Cerebellum (tissue), 4 donors: ENCODE measurements at places on chromosomes 6 and 20. TPM values are rescaled to one million over a fixed set of nuclear protein-coding genes. Genes with fewer than 3 reads are reported as not detected.

GRCh38 chr6:11215773-11216172, 16.7 kb downstream of the NEDD9 start:
- DNase-seq: no peak

DNA sequence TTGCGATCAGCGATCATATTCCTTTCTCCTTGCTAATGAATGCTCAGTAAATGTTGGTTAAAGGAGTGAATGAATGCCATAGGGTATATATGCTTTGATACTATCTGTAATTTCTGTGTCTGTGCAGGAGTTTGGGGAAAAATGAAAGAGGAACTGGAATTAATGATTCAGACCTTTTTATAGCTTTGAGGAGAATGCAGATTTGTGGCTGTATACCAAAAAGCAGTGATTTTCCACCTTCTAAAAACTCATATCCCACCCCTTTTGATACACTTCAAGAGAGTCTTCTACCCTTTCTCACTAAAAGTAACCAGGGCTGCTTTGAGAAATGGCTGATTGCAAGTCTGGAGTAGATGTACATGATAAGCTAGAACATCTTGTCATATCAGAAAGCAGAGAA, 26.6 kb upstream of the SUMO4 start:
- no peak for DNase-seq

GRCh38 chr6:149680503-149680902, 32.0 kb upstream of the KATNA1 start:
- no peak for DNase-seq

The NUP43 gene
- total RNA-seq: 25.4 TPM

DNA sequence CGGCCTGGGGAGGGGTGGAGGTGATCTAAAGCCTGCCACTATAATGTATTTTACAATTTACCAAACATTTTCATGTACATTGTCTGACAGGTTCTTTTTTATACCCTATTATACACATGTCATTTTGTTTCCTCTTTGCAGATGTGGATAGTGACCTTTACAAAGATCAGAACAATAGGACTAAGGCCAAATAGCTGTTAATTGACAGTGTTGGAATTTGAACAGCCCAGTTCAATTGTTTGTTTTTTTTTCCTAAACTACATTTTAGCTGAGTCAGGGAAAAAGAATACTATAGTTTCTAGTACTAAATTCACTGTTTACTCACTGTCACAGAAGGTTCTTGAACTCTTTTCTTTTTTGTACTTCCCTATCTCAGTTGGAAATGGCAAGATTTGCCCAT, 40.2 kb downstream of the PGM3 start:
- no peak for DNase-seq

DNA sequence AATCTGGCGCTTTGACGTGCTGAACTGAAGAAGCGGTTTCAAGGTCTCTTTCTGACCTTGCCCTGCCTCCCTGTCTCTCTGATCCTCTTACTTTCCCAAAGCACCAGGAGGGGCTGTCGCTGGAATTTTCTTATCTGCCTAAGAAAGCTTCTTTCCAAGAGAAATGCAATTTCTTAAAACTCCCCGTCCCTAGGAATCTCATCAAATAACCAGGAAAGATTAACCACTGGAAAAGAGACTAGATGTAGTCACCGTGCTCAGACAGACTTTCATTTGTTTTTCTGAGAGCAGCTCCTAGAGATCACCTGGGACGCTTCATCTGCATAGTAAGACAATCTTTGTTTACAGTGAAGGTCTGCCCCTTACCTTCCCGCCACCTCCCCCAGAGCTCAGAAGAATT, 38.6 kb downstream of the PDYN start:
- DNase-seq: no peak

DNA sequence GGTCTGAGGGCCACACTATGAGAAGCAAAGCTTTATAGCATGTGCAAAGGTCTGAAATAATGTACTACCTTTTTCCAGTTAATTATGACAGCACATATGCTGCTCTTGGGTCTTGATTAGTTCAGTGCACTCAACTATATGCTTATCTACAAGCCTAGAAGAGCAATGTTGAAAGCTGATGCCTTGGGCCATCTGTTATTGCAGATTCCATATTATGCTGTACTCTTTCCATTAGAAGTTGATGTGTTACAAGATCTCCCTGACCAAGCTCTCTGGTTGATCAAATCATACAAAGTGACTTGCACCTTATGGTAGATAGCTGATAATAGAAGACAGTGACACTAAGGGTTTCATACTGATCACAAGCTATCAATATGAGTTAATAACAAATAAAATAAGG, 327.3 kb downstream of the FRK start:
- no peak for DNase-seq

The ADGRF4 gene
- total RNA-seq: 0.18 TPM

DNA sequence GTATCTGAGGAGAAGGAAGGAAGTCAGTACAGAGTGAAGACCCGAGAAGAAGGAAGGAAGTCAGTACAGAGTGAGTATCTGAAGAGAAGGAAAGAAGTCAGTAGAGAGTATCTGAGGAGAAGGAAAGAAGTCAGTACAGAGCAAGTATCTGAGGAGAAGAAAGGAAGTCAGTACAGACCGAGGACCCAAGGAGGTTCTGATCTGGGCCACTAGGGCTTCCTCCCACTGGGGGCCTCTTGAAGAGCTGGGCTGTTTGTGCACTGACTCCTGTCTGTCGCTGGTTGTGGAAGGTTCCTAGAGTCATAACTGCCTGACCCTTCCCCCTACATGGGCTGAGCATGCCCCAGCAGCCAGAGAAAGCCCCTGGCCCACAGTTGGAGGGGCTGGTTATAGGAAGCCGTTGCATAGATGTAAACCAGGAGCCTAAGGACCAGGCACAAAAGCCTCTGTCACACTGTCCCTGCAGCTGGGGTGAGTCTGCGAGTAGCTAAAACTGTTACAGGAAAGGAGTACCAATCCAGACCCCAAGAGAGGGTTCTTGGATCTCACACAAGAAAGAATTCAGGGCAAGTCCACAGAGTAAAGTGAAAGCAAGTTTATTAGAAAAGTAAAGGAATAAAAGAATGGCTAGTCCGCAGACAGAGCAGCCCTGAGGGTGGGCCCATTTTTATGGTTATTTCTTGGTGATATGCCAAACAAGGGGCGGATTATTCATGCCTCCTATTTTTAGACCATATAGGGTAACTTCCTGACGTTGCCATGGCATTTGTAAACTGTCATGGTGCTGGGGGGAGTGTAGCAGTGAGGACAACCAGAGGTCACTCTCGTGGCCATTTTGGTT, 395.9 kb downstream of the PREX1 start:
- DNase-seq: no peak

The BPIFA1 gene
- not detected for total RNA-seq

The PI3 gene
- total RNA-seq: not detected

The GTF3C6 gene
- 30.2 TPM for total RNA-seq

The HRH3 gene
- total RNA-seq: 1.7 TPM

DNA sequence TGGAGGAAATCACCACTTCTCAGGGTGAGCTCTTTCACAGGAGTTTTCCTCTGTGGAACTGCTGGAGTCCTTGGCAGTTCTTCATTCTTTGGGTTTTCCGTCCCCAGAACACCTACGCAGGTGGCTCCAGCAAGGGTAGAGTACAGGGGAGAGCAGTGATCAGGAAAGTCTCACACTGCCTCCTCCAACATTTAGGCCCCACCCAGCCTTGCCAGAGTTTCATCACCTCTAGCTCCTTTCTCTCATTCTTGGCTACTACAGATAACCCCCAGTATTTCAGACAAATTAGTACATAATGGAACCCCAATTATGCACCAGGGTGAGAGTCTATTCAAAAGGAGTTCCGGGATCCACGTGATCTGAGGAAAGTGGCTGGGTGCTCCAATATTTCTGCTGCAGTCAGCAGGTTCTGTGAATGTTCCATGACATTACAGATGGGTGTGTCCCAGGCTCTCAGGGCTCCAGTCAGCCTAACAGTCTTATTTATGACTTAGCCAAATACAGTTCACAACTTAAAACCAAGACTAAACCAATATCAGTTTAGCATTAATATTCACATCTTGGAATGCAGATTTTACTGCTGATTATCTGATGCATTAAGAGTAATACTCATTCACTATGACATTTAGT, 44.6 kb downstream of the GPR63 start:
- DNase-seq: no peak

- no peak for DNase-seq
Measured at GRCh38 chr6:56992703-56993102, 37.8 kb downstream of the BEND6 start.

DNA sequence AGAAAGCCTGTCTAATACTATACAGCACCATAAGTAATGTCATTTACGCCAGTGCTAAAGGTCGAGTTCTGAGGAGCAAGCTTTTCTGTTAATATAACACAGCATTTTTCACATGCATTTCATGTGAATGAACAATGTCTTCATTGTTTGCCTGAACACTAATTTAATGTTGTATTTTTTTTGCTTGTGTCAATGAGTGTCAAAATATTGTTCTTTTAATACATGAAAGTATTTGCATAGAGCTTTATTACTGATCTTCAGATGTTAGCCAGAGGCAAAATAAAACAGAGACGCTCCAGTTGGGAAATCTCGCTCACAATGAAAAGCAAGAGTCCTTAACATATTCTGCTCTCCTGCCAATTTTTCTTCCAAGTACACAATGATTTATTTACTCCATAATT, 151.8 kb downstream of the FOXC1 start:
- no peak for DNase-seq

The FERMT1 gene
- 1.1 TPM for total RNA-seq

The ADGB gene
- total RNA-seq: 0.36 TPM

- DNase-seq: no peak
Measured at GRCh38 chr20:35564905-35565304, 23.0 kb downstream of the ERGIC3 start.

DNA sequence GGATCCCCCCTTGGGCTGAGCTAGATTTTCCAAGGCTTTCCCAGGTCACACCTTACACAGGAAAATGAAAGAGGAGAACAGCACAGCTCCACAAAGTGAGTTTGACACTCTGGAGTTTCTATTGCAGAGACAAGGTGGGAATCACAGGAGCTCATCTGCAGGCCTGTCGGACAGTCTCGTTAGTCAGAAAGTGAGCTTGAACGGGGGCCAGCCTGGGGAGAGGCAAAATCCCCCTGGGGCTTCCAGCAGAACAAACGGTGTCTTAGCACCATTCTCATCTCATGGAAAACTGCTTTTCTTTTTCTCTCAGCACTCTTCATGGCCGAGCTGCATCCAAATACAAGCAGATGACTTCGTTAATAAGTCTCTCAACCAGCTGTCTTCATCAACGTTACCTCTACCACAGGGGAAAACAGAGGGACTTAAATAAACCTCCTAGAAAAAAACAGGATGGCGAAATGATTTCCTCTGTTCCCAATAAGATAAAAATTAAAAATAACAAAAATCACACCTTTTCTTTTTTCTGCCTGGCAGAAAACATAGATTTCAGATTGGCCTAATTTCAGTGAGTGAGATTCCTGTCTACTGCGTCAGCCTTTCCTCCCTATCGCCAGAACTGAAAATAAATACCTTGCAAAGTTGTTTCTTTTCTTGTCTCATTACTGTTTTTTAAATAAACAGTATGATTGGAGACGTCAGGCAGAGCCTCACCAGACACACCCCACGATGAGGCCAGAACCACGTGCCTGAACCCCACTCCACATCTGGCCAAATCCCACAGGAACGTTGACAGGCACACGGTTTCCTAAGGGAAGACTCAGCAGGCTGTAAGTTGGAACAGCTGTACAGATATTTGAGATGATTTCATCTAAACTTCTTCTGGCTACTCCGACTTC, 219.0 kb downstream of the TTLL2 start:
- no peak for DNase-seq

DNA sequence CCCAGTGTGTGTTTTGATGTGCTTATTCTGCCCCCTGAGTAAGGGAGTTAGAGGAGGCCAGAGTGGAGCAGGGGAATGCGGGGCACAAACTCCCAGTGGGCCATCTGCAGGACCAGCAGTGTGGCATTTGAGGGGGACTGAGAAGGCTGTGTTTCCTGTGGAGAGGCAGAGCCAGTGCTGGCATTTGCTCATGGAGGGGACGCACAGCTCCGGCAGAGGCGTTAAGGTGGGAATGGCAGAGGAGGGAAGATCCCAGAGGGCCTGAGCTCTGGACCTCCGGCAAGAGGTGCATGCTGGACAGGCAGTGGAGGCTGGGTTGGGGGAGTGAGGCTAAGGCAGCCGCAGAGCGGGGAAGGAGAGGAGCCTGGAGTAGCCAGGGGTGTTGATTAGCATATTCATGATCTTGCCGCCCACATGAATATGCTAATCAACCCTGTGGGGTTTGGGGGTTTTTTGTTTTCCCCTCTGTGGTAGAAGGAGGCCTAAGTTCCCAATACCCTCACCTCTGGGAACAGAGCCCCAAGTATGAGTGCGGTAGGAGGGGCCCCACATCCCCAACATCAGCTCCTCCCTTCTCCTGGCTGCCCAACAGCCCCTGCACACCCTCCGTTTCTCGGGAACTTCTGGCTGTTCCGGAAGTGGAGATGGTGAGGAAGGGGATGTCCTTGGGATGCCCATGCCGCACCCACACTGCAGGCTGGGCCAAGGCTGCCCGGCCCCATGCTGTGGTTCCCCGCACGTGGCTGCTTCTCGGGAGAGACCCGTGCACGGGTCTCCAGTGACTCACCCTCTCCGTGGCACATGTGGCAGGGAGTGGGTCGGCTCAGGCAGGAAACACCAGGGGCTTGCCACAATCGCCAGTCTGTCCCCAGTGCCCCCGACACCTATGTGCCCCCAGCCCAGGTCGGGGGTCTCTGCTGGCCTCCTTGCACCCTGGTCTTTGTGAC, 33.8 kb downstream of the DLGAP4 start:
- DNase-seq: no peak

DNA sequence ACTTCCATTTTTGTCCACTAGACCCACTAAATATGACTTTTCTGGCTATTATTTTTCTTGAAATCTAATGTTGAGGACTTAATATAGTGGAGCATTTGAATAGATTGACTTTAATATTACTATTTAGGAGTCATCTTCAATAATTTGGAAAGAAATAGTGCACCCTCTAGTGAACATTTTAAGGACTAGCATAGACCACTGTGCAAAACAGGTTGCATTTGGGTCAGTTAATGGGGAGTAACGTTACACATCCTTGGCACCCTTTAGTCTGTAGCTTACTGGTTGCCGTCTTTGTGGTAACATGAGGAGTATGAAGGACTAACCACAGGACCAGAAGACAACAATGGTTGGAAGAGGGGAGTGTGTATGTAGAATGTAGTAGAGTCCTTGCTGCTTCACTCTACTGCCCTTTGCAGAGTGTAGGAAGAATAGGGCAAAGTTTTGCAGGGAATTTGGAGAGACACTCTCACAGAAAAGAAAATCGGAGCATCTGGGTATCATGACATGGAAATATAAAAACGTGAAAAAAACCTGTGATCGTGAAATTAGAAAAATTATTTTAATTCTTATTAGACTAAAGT, 25.2 kb downstream of the RFPL4B start:
- DNase-seq: no peak

GRCh38 chr6:36765190-36765589, 67.6 kb downstream of the RAB44 start:
- no peak for DNase-seq

The SLC22A16 gene
- total RNA-seq: 0.91 TPM

DNA sequence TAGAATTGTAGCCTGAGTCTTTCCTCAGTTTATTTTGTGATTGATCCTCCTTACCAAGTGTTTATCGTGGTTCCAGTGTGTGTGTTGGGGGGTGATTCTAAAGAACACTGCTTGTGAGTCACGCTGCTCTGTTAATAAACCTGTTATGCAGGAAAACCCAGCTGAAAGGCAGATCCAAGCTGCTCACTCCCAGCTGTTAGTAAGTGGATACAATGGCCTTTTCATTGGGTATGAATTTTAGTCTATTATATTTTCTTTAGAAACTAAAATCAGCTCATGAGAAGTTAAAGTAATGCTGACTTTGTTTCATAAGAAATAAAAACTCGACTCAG, 12.2 kb upstream of the DSTN start:
- DNase-seq: no peak

- peak; percentile 6 for DNase-seq
Measured at GRCh38 chr6:137332637-137333280, 113.6 kb upstream of the IFNGR1 start.

GRCh38 chr6:128963561-128963960, 80.6 kb downstream of the LAMA2 start:
- DNase-seq: no peak
